ENCODE measurements at places on chromosomes 7 and 10.

- no peak for DNase-seq
Observed at GRCh38 chr7:12378389-12378788, 25.3 kb downstream of the VWDE start.

DNA sequence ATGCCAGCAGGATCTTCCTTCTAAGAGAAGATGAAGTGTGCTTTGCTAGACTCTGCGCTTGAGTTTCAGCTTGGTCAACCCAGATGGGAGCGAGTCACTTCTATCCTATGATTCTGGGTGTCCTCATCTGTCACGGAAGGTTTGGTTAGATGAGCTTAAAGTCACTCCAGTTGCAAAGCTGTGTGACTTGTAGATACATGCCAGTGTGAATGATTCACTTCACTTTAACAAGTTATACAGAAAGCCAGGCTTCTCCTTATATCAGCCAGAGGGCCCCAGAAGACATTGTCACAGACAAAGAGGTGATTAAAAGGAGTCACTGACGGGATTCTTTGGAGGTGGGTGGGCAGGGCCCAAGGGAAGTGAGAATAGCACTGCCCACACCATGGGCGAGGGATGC, 122.6 kb upstream of the PFKP start:
- no peak for DNase-seq

DNA sequence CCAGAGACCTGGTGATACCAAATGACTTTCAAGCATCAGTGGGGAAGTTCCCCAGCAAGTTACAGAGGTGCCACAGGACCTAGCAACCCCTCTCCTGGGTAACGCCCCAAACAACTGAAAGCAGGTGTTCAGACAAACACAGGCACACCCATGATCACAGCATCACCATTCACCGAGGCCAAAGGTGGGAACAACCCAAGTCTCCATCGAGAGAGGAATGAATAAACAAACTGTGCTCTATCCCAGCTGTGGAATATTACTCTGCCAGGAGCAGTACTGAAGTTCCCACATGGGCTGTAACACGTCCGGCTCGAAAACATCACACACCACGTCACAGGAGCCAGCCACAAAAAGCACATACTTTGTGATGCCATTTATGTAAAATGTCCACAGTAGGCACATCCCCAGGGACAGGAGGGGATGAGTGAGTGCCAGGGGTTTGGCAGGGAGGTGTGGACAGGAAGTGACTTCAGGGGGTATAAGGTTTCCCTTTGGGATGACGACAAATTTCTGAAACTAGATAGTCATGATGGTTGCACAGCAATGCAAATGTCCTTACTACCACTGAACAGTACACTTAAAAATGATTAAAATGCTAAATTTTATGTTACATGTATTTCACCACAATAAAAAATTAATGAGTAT, 222.8 kb downstream of the TNS3 start:
- no peak for DNase-seq

DNA sequence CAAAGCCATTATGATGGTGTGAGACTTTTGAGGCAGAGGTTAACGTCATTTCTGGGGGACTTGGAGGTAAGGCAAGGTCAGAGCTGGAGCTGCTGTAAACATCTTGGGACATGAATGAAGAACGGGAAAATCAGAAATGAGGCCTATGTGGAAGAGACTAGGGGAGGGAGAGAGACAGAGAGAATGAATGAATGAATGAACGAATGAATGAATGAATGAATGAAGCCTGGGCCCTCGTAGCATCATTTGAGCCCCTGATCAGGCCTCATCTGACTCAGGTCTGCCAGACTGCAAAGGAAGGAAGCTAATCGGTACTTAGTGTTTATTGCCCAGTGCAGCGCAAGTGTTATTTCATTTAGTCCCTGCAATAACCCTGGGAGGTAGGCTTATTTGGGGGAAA, 79.6 kb downstream of the SLIT1 start:
- no peak for DNase-seq

DNA sequence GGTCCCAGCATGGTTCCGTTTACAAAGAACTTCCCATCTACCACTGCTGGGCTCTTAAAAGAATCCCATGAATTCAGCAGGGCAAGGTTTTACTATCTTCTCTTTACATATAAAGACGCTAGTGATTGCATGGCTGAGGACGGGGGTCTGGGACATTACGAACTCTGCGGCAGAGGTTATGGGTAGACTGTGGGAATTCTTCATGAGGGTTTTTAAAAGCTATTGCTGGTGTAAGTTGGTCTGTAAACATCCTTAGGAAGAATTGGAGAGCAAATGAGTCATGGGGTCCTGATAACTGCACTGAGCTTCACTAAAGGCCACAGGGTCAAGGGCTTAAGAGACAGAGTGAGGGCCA, 53.1 kb upstream of the TMEM72 start:
- DNase-seq = no peak

DNA sequence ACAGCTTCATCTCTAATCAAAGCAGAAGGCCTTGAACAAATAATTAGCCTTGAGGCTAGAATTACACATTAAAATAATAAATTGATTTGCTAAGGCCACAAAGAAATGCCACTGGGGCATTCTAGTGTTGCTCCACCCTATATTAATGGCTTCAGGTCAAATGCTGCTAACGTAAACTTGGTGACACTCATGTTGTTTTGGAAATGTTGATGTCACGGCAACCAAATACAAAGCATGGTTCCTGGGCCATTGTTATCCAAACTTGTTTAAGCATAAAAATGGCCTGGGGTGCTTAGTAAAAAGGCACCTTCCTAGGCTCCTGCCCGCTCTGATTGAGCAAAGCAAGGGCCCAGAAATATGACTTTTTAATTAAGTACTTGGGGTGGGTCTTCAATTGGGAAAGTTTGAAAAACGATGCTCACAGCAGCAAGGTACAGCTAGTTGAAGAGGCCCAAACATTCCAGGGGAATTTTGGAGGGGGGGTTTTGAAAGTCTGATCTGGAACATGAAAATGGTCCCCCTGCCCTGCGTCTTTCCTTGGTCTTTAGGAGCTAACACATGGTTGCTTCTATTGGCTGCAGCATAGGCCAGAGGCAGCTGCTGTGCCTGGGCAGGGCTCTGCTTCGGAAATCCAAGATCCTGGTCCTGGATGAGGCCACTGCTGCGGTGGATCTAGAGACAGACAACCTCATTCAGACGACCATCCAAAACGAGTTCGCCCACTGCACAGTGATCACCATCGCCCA, 67.8 kb downstream of the ABCC2 start:
- no peak for DNase-seq

DNA sequence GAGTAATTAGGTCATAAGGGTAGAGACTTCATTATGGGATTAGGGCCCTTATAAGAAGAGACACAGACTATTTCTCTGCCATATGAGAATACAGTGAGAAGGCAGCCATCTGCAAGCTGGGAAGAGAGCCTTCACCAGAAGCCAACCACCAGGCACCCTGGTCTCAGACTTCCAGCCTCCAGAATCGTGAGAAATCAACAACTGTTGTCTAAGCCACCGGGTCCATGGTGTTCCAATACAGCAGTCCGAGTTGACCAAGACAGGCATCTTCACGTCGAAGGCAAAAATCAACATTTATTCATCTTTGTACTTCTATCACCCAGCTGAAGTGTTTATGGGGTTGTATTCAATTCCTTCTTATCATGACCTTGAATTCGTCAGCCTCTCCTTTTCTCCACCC, 5.3 kb downstream of the TUBAL3 start:
- no peak for DNase-seq

DNA sequence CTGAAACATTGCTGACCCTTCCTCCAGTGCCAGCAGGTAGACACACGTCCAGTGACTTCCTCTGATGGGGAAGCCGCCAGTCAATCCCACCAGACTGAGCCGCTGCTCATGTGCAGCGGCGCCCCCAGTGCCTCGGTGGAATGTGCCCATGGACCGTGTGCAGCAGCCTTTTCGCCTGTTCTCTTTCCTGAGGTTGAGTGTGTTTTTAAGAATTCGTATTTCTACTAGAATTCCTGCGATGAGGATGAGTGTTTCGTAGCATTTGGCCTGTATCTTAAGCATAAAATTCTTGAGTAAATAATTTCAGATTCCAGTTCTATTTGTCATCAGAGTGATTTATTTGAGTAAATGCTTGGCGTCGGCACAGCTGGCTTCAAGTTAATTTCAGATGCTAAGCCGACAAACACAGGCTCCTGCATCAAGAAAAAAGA, 35.4 kb downstream of the BNIP3 start:
- no peak for DNase-seq

- no peak for DNase-seq
Observed at GRCh38 chr7:72176875-72177274, 235.3 kb downstream of the CALN1 start.

GRCh38 chr7:157996359-157997079, 591.1 kb downstream of the PTPRN2 start:
- no peak for DNase-seq

DNA sequence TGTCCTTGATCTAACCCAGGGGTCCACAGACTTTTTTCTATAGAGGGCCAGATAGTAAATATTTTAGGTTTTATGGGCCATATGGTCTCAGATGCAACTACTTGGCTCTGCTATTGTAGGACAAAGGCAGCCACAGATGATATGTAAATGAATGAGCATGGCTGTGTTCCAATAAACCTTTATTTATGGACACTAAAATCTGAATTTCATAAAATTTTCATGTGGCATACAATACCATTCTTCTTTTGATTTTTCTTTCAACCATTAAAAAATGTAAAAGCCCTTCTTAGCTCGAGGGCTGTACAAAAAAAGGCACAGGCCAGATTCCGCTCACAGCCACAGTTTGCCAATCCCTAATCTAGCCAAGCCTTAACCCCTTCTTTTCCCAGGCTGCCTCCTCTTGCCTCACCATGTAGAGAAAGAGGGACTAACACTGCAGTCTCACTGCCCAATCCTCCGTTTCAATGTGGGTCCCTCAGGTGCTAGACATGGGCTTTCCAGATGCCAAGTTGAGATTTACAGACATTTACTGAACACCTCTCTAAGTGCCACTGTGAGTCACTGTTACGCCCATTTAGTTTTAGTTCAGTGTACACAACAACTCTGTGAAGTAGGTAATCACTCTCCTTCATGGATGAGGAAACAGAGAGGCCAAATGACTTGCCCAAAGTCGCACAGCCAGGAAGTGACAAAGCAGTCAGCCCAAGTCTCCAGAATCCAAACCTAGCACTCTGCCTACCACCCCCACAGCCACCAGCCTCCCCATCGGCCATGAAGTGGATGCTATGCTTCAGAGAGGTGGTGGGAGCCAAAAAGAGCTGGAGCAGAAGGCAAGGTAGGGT, 132.6 kb upstream of the PDLIM1 start:
- no peak for DNase-seq

DNA sequence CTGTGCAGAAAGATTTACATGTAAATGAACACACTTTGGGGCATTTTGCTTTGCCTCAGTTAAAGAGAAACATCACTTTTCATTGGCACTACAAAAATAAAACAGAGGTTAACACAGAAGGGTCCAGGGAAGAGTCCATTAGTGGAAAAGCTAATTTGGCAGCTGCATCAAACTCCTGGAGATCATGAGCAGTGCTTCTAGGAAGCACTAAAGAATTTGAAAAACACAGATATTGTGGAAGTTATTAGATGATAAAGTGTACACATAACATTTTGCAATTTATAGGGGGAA, 161.2 kb downstream of the LRRTM3 start:
- DNase-seq = no peak

DNA sequence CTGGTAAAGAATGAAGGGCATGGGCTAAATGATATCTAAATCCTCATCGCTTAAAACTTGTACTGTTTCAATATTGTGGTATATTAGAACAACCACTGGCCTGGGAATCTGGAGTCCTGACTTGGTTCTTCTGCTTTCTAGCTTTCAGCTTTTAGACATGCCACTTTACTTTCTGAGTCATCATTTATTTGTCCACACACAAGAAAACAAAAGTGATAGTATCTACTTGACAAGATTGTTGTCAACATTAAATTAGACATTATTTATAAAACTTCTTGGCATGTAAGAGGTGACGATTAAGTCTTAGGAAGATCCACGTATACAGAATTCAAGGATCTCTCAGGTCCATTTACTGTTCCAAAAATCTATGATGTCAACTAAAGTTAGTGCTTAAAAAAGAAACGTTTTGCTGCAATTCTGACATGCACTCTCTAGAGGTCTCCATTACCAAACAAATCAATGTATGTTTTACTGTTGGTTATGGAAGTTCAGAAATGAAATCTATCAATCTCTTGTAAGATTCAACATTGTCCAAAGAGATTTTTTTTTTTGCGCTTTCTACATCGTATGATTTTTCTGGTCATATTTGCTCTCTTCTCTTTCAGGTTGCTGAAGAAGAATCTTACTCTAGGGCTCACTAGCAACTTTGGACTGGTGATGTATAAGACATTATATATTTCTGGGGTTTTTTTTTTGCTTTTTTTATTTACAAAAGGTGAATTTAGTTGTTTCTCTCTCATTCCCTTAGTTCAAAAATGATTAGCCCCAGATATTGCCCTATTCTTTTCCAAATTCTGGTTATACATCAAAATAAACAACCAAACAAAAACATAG, 53.6 kb upstream of the DYNC1I1 start:
- DNase-seq = no peak

- no peak for DNase-seq
Observed at GRCh38 chr10:80617807-80618206, 80.1 kb downstream of the SH2D4B start.

GRCh38 chr10:130774871-130775270, 536.6 kb downstream of the TCERG1L start:
- DNase-seq = no peak

- DNase-seq = no peak
Observed at GRCh38 chr10:32985775-32986350, 27.8 kb upstream of the ITGB1 start.

DNA sequence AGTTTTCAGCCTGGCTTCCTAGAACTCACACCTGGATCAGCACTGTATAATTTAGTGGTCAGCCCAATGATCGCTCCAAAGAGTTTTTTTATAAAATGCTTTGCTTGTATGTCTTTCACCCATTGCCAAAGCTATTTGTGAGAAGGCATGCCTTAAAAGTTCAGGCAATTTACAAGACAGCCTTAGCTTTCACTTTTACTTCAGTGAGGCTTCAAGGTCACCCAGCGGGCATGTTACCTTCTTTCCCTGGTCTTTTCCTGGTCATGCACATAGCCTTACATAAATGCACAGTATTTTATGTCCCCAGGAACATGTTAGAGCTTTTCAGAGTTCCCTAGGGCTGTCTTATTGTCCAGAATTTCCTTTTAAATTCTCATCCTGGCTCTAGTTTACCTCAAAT, 179.9 kb upstream of the TMEM72 start:
- no peak for DNase-seq

DNA sequence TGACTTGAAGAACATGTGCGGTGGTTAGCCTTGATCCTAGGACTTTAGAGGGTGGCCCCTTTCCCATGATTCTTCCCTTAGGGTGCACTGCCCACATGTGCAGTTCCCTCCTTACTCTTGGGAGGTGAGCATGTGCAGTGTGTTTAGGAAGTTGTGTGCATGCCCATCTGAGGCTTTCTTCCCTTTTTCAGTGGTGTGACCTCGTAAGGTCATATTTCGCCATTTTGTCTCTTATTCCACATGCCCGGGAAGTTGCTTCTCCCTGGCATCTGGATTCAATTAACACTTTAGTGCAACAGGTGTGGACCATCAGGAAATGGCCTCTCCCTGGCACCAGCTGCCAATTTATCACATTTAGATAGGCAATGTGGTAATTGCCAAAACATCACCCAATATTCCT, 380.6 kb upstream of the VSTM2A start:
- DNase-seq = no peak

Measured in stimulated activated CD4-positive, alpha-beta T cell treated with anti-CD3 and anti-CD28 coated beads, Interleukin-1b, Interleukin-23, amount 100 ng/mL, for 1 hour (primary cell).